ENCODE measurements at places on chromosomes 12 and 14.

DNA sequence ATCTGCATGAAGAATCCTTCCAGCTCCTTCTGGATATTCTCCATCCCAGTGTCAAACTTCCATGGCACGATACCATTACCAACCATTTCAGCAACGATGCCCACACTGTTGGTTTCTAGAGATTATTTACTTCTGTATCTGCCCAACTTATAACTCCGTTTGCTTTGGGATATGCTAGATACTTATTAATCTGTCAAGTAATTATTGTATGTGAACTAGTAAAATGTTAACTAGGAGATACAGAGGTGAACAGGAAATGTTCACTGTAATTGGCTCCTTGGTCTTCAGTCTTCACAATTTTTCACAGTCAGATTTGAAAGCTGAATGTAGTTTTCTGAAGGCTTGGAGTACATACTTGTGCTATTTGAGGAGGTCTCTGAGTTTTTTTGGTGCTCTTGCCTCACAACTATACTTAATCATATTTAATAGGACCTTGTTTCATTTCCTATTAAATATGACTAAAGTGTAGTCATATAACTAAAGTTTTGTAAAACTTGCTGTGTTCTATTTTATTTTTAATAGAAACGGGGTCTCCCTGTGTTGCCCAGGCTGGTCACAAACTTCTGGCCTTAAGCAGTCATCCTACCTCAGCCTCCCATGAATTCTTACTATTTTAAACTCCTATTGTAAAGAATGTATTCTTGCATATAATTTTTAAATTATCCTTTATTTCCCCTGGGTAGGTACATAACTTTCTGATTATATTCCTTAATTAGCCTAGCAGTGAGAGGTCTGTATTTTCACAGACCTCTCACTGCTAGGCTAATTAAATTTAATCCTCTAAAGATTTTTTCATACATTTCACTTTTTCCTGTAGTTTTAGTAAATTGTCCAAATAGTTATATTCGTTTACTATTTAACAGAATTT lies 79.7 kb downstream of the FGD4 start:
- no peak for DNase-seq

- no peak for DNase-seq
Observed at GRCh38 chr12:123126294-123127181, 24.4 kb downstream of the PITPNM2 start.

GRCh38 chr14:86072116-86072894 lies 542.4 kb downstream of the FLRT2 start:
- no peak for DNase-seq

DNA sequence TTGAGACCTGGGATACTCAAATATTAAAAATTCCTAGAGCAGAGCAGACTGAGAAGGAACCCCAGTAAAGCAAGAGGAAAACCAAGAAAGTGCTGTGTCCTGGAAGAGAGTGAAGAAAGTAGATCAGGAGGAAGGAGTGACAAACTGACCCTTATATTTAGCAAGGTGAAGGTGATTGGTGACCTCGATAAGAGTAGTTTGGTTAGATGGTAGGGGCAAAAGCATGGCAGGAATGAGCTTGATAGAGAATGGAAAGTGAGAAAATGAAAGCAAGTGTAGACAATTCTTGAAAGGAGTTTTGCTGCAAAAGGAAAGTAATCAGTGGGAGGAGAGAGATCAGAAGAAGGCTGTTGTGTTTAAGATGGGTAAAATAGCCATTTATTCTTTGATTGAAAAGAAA lies 51.1 kb downstream of the RASSF8 start:
- no peak for DNase-seq

GRCh38 chr12:94074216-94074979 lies 74.0 kb upstream of the PLXNC1 start:
- no peak for DNase-seq

GRCh38 chr12:106506691-106507090 lies 76.1 kb upstream of the RFX4 start:
- no peak for DNase-seq

- DNase-seq, result no peak
Observed at GRCh38 chr12:120844768-120845449, 59.2 kb downstream of the SPPL3 start.

- DNase-seq, result no peak
Observed at GRCh38 chr14:21346532-21347135, 37.2 kb downstream of the SUPT16H start.

GRCh38 chr12:62575036-62575435 lies 108.4 kb downstream of the MON2 start:
- peak; percentile 14 for DNase-seq

GRCh38 chr12:41856228-41856627 lies 288.4 kb downstream of the GXYLT1 start:
- no peak for DNase-seq

- peak; percentile 3 for DNase-seq
Observed at GRCh38 chr14:45145214-45145613, 9.5 kb downstream of the FANCM start.

- DNase-seq, result no peak
Observed at GRCh38 chr12:97797473-97797872, 334.9 kb downstream of the RMST start.

DNA sequence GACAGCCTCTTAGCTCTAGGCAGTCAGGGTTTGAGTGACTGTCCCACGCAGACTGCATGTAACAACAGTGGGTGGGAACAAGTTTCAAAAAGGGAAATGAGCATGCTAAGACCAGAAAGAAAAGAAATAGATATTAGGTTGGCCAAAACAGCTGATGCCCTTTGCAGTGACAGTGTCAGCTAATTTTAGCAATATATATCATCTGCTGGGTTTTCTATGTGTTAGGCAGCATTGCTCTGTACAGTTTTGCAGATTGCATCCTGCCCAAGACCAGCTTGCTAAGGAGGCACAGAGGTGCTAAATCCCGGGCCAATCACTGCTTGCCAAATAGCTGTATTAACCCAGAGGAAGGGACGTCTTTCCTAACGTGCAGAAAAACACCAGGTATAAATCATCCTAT lies 541.9 kb upstream of the TBX3 start:
- DNase-seq, result no peak
